ENCODE measurements at places on chromosomes 11 and 22. TPM values are rescaled to one million over a fixed set of nuclear protein-coding genes. Genes with fewer than 3 reads are reported as not detected.

GTSE1 gene
- polyA plus RNA-seq, result 0.48 TPM

NCAPH2 gene
- polyA plus RNA-seq, result 76.8 TPM

RFPL2 gene
- 9.7 TPM for polyA plus RNA-seq

DYNC2H1 gene
- 14.1 TPM for polyA plus RNA-seq

CCDC73 gene
- polyA plus RNA-seq, result not detected

SIRT3 gene
- polyA plus RNA-seq, result 38.8 TPM

TRIM48 gene
- polyA plus RNA-seq, result not detected

SLC22A9 gene
- not detected for polyA plus RNA-seq

NCF4 gene
- not detected for polyA plus RNA-seq

CD248 gene
- not detected for polyA plus RNA-seq

BLID gene
- not detected for polyA plus RNA-seq

OR4A16 gene
- not detected for polyA plus RNA-seq

NOX4 gene
- 0.71 TPM for polyA plus RNA-seq

HRAS gene
- 120 TPM for polyA plus RNA-seq

ASCL3 gene
- not detected for polyA plus RNA-seq

MRGPRX3 gene
- not detected for polyA plus RNA-seq

TMPRSS13 gene
- polyA plus RNA-seq, result not detected

SPCS2 gene
- polyA plus RNA-seq, result 84.7 TPM

MTNR1B gene
- not detected for polyA plus RNA-seq

SYNGR1 gene
- polyA plus RNA-seq, result 68.4 TPM

PELI3 gene
- polyA plus RNA-seq, result 13.3 TPM

LIF gene
- not detected for polyA plus RNA-seq

Data from neural cell (in vitro differentiated cells).